Stimulated activated CD8-positive, alpha-beta memory T cell treated with anti-CD3 and anti-CD28 coated beads, Interleukin-7, amount 100 ng/mL, for 4 hours (primary cell): ENCODE measurements at places on chromosomes 7 and 10.

DNA sequence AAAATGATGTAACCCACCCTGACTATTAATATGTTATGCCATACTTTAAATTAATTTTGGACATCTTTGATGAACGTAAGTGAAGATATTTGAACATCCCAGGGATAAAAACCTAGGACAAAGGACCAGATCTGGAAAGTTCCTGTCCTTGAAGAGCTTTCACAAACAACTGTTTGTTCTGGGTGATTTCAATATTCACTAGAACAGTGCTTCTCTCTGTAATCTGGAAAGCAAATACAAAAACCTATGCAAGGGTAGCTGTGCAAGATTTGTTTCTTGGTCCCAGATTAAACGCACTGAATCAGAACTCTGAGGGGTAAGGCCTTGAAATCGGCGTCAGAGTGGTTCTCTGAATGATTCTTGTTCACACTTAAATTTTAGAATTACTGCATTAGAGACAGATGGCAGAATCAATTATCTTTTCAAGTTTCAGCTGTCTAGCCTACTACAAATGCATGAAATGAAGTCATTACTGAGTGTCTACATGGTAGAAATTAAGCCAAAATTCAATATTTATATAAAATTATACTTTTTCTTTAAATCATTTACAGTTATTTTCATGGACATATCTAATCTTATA lies 69.6 kb upstream of the CSTF2T start:
- no peak for DNase-seq

GRCh38 chr7:130960208-130960988 lies 226.4 kb upstream of the KLF14 start:
- peak; percentile 60 for DNase-seq

DNA sequence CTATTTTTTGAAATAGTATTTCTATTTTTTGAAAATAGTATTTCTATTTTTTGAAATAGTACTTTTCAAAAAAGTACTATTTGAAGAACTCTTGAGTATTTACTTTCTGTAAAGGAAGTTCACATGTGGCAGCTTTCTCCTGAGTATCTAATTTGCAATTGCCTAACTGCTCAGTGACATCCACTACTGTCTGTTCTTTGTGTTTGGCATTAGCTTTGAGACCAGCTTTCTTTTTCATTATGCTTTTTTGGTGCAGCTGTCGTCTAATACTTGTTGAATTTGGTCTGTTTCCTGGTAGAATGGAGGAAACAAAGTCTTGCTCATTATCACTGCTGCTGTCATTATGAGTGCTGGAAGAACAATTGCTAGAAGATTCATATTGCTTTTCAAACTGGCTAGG lies 99.1 kb downstream of the BMPR1A start:
- no peak for DNase-seq

DNA sequence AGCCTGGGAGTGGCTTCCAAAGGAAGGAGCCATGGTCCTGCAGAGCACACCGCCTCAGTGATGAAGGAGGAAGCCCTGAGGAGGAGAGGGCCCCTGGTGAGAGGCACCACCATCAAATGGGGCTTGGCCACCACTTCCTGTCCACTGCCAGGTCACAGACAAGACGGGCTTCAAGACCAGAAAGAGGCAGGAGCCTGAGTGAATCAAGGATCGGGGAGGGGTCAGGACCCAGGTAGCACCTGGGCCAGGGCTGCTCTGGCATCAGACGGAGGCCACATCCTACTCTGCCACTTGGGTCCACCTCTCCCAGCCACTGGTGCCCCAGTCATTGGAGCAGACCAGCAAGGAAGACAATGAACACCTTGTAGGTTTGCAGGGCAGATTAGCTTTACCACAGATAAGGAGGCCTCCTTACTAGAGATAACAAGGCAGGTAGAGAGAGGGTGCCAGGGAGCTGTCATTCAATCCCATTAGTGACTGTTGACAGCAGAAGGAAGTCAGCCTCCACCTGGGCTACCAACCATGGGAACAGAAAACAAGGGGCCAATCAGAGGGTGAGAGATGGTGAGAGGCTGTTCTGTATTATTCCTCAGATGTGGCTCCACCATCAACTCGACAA lies 143.4 kb downstream of the TNS3 start:
- DNase-seq: no peak

DNA sequence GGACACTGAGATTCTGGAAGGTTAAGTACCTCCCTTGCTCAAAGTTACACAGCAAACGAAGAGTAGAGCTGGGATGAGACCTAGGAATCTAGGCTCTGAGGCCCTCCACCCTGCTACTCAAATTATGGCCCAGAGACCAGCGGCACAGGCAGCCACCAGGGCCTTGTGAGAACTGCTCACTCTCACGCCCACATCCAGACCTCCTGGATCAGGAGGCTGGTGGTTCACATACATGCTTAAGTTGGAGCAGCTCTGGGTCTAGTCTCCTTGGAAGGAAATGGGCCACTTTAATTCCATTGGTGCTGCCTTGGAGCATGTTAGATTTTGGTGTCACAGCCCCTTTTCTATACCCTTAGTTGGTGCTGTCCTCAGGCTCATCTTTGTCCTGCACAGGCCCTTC lies 41.9 kb downstream of the ADRA2A start:
- no peak for DNase-seq

DNA sequence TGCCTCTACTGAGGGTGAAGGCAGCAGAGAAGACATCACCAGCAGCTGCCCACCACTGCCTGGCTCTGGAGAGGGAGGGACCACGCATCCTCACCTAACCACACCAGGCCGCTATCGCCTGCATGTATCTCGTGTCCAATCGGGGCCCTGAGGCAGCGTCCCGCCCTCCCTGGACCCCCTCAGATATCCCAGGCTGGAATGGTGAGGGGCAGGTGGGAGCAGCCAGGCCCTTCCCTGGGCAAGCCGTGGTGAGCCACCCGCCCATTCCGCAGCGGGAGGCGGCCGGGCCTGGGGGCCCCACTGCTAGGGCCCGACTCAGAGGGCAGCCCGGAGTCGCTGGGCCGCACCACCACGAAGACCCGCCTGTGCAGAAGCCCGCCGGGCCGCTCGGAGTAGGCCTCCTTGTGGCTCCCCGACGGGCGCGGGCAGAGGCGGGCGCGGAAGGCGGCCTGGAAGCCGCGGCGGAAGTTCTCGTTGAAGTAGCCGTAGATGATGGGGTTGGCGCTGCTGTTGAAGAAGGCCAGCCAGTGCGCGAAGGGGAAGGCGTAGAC lies 21.6 kb upstream of the PPA1 start:
- DNase-seq: no peak

- peak; percentile 5 for DNase-seq
Measured at GRCh38 chr7:51067757-51068156, 248.9 kb downstream of the COBL start.

GRCh38 chr7:91033574-91033973 lies 230.7 kb upstream of the FZD1 start:
- no peak for DNase-seq

- no peak for DNase-seq
Measured at GRCh38 chr7:44388089-44388970, 62.9 kb upstream of the CAMK2B start.

GRCh38 chr7:30049173-30049572 lies 21.0 kb downstream of the PLEKHA8 start:
- DNase-seq: no peak

DNA sequence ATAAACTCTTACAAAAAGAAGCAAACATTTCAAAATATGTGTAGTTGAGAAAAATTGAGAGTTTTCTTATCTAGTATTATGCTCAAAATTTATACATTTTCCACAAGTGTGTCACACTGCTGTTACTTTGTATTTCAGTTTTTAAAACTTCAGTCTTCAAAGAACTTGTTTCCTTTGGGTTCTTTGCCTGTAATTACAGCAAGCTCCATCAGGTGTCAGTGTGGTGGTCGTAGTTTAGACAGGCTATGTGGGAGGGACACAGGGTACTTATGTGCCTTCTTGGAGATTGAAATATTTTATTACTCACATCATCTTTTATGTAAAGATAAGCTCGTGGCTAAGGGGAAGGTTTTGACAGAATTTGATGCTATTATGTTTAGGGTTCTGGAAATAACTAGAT lies 360.5 kb downstream of the FGFR2 start:
- no peak for DNase-seq

DNA sequence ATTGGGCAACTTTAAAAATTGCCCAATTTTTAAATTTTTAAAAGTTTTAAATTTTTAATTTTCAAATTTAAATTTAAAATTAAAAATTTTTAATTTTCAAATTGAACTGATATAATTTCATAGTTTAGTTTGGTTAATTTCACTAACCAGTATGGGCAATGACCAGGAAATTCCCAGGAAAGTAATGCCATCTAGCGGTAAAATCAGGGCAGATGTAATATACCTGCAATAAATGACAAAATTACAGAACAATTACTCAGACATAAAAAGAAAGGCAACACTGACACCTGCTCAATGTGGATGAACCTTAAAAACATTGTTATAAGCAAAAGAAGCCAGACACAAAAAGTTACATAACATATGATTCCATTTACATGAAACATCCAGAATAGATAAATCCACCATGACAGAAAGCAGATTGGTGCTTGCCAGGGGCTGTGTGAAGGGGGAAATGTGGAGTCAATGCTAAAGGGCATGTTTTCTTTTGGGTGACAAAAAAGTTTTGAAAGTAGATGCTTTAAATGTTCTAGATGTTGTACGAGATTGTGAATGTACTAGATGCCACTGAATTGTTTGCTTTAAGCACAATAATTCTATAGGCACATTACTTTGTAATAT lies 28.6 kb upstream of the SLC16A12 start:
- no peak for DNase-seq

- DNase-seq: no peak
Measured at GRCh38 chr10:132076578-132077081, 10.9 kb downstream of the JAKMIP3 start.

DNA sequence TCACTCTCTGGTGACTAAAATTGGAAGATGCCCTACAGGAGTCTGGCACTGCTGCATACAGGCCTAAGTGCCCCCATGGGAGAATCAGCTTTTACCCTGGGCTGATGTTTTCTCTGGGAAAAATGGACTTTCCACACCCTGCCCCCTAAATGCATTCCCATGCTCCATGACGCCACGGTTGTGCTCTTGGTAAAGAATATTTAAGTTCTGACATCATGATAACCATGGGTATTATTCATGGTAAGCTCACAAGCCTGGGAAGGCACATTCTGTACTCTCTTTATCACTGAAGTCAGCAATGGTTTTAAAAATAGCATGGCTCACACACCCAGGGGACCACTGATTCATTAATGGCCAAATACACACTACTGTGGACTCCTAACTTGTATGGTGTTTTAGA lies 43.4 kb downstream of the HIPK2 start:
- no peak for DNase-seq

GRCh38 chr7:128053023-128053422 lies 21.8 kb upstream of the LRRC4 start:
- no peak for DNase-seq

GRCh38 chr7:83836028-83836427 lies 187.1 kb upstream of the SEMA3E start:
- no peak for DNase-seq

GRCh38 chr10:14498326-14498725 lies 167.6 kb upstream of the FRMD4A start:
- DNase-seq: no peak

DNA sequence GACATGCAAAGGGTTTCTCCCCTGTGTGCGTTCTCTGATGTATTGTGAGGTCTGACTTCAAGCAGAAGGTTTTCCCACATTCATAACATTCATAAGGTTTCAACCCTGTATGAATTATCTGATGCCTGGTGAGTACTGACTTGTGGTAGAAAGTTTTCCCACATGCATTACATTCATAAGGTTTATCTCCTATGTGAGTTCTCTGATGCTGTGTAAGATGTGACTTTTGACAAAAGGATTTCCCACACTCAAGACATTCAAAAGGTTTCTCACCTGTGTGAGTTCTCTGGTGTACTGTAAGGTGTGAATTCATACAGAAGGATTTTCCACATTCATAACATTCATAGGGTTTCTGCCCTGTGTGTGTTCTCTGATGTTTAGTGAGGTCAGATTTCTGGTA lies 45.1 kb downstream of the ZNF33B start:
- DNase-seq: no peak

DNA sequence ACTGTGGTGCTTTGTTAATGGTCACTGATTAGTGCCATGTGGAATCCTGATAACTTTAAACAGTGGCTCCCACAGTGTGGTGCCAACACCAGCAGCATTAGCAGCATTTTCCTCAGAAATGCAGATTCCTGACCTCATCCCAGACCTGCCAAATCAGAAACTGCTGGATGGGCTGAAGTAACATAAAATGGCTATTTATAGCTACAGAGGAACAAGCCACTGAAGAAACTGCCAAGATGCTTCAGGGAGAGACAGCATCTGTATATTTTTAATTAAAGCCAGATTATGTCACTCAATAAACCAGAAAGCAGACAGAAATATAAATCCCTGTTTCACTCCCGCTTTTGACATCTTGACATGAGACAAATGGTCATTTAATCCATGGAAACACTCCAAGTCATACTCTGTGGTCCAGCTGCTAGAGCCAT lies 178.5 kb downstream of the AMPH start:
- DNase-seq: no peak

- DNase-seq: no peak
Measured at GRCh38 chr10:119653209-119653608, 2.0 kb downstream of the BAG3 start.

DNA sequence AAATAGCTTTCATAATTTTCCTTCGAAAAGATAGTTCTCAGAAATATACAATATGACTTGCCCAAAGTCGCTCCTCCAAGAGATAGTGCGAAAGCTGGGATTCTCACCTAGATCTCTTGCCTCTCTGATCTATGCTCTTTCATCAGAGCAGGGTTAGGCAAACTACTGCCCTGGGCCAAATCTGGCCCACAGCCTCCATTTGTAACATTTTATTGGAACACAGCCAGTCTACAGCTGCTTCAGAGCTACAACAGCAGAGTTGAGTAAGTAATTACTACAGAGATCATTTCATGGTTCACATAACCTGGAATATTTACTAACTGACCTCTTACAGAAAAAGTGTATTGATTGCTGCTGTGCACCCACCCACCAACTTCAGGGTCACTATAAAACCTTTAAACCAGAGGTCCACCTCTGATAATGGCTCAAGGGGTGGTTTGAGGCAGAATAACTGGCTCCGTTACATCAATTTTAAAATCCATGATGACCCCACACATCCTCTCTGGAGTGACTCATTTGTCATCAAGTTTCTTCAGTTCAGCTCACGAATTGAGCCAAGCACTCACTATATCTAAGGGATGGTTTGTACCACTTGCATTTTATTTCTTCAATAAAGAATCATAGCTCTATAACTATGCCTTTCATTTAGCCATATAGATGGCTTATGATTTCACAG lies 1019.0 kb downstream of the XPNPEP1 start:
- DNase-seq: no peak

GRCh38 chr10:113991091-113991860 lies 52.4 kb upstream of the ADRB1 start:
- DNase-seq: no peak
